ENCODE measurements at places on chromosomes 1 and 21.

GRCh38 chr1:94819945-94820746 is at the start of gene SLC44A3:
TSS of gene SLC44A3 (plus strand) at chr1:94820357. CDS start at chr1:94820452, 95 bp downstream.
- DNase-seq: peak; percentile 68

DNA sequence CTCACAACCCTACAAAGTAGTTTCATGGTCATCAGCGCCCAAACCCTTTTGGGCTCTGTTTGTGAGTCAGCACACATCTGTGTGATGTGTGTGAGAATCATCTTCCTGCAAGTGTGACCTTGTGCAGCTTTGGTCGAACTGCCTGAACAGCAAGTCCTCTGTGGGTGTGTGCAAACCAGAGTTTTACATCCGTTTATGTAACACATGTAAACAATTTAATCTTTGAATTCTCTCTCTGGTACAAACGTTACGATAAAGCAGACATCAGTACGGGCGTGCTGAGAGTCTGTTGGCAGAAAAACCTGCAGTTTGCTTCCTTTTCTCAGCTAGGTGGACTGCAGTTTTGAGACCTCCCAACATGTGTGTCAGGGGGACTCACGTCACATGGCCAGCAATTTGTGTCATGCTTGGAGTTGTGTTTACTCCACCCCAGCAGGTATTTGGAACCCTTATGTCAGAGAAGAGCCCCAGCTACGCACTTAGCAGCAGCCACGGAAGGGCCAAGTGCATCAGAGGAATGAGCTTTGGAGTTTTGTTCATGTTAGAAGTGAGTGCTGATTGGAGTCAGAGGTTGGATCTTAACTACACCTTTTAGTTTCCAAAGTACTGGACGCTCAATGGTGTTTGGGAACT is 230.8 kb downstream of the PAPPA2 start:
- peak; percentile 67 for DNase-seq

DNA sequence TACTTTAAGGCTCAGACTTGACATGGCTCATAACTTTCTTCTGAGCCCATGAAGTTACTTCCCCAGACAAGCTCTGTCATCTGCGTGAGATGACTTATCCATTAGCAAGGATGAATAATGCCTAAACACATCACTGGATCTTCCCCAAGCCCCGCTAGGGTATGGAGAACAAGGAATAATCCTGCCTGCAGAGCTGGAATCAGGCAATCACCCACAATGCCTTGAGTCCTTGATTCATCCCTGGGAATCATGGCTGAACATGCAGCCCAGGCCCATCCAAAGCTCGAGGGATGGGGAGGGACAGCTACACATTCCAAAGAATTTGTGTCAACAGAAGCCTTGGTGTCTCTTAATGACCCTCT is 131.7 kb downstream of the PSMG1 start:
- no peak for DNase-seq

DNA sequence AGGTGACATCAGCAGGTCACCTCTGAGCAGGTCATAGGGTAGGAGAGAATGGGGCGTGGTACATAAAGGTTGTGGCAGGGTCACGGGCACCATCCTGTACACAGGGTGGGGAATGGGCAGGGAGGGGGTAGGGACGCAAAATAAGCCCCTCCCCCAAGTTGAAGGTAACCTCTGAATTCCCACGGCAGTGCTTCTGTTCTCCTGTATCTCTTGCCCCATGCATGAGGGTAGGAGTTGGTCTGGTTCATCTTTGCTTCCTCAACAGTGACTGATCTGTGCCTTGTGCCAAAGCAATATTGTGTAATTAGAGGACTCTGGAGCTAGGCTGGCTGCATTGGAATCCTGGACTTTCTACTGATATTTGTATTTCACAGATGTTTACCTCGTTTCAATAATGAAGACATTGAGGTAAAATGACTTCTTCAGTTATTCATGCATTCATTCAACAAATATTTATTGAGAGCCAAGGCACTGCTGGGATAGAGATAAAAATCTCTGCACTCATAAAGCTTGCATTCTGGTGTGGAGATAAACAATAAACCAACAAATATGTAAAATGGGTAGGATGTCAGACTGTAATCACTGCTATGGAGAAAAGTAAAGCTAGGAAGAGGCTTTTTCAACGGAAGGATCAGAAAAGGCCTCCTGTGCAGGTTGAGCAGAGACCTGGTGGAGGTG is 18.4 kb upstream of the GFI1 start:
- no peak for DNase-seq

GRCh38 chr1:111366256-111366655 is 61.3 kb downstream of the OVGP1 start:
- peak; percentile 23 for DNase-seq
